Heart right ventricle (tissue), 16 donors: ENCODE measurements at places on chromosomes 11 and 22. TPM values are rescaled to one million over a fixed set of nuclear protein-coding genes. Genes with fewer than 3 reads are reported as not detected.

GRCh38 chr22:24500277-24500820 lies 5.2 kb downstream of the UPB1 start:
- no peak for DNase-seq

DNA sequence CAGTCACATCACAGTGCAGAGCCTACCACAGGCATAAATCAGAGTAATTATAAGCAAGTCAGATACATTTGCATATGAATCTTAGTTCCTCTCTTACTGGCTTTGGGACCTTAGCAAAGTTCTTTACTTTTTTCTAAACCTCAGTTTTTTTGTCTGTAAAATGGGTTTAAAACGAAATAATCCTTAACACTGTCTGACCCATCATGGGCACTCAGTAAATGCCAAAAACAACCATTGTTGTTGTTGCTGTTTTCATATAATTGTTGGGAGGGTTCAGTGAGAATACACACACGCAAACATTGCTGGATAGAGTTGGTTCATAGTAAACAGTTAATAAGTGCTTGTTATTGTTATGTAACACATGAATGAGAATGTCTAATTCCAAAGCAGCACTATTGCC lies 184.9 kb downstream of the BLID start:
- DNase-seq = no peak

DNA sequence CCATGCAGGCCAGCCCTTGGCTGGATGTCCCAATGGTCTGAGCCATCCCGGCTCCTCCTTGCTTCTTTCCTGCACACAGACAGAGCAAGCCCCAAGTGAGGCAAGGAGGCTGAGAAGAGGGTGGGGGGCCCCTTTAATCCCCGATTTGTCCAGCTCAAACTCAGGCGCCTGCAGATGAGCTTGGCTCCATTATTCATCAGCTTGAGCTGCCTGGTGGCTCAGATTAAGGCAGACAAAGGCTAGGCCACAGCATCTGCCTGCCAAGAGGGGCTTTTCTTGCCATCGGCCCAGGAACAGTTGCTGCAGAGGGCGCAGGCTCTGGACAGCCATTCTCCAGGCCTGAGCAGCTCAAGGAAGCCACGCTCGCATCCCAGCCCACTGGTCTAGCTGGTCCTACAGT lies 35.4 kb downstream of the LMO1 start:
- no peak for DNase-seq

The THAP7 gene
- 17.0 TPM for total RNA-seq

- no peak for DNase-seq
Observed at GRCh38 chr11:67576735-67577475, 6.7 kb upstream of the GSTP1 start.

DNA sequence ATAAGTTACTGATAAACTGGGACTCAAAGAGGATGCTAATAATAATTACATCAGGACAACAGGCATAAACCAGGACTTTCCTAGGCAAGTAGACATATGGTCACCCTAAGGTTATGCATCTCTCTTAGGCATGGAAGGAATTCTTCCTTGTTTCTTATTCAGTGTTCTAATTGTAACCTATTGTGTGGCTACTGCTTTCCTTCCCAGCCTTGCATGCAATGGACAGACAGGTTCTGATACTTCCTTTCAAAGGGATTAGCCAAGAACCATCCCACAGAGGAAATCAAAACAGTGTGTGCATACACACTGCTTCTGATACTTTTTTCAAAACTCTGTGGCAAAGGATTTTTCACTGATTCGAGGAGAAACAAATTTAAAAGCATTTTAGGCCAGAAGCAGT lies 48.3 kb downstream of the RRAS2 start:
- DNase-seq = no peak

- no peak for DNase-seq
Observed at GRCh38 chr22:42338479-42338878, 68.0 kb upstream of the TCF20 start.
